ENCODE measurements at places on chromosomes 5 and 9.
A peak's percentile ranks its signal among the peaks of the same experiment; 100 is the strongest.

GRCh38 chr9:133813749-133814585, 75.8 kb upstream of the SARDH start:
- DNase-seq: no peak

- no peak for DNase-seq
These were observed 7.6 kb downstream of the TPPP start for GRCh38 chr5:685262-686171.

DNA sequence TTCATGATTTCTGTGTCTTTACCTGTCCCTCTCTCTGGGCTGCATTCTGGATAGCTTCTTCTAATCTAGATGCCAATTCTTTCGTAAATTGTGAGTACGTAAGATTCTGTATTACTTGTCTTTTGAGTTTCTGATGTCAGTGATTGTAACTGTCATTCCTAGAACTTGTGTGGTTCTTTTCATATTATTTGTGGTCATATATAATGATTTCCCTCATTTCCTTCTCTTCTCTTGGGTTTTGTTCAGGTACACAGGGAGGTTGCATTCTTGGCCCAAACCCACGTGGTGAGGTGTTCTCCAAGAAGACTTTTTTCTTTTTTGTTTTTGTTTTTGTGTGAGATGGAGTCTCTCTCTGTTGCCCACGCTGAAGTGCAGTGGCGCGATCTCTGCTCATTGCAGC, 13.8 kb downstream of the UGCG start:
- DNase-seq: no peak

DNA sequence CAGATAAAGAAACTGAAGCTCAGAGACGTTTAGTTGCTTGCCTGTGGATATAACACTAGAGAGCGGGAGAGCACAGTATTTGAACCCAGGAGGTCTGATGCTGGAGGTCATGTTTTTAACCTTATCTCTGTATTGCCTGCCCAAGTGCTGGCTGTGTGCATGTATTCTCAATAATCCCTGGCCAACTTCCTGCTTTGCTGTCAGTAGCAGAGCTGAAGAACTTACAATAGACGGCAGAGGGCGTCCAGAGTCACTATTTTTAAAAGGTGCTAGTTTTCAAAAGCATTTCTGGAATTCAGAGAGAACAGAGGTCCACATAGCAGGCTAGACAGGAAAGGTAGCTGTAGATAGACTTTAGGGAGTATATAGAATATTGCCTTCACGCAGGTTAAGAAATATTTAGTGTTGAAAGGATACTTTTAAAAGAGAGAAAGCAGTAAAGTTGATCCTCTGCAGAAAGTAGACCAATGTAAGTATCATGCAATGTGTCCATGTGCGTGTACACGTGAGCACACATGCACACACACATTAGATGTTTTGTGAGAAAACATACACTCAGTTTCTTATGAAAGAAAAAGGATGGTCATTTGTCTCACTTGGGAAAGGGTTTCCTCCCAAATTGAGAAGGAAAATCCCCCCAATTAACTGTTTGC, 46.3 kb downstream of the PTCD2 start:
- peak; percentile 42 for DNase-seq

- DNase-seq: peak; percentile 88
These were observed 16.2 kb upstream of the ERAP1 start for GRCh38 chr5:96823900-96824380.

GRCh38 chr9:82677086-82677485, 385.9 kb downstream of the RASEF start:
- no peak for DNase-seq

DNA sequence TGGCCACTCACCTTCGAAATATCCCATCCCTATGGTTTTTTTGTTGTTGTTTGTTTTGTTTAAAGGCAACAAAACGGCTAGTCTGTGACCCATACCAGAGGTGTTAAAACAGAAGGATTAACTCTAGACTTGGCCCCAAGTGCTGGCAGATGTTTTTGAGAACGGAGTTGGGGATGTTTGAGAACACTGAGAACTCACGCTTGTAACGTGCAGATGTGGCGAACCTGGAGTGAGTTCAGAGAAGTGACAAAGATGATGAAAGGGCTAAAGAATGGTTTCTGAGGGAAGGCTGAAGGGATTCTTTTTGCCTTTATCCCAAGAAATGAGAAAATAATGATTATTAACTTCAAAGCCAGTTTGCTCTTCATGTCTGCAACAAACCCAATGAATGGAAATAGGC, 286.5 kb downstream of the ZNF608 start:
- DNase-seq: no peak

GRCh38 chr5:116883875-116884274, 309.3 kb upstream of the SEMA6A start:
- DNase-seq: no peak

DNA sequence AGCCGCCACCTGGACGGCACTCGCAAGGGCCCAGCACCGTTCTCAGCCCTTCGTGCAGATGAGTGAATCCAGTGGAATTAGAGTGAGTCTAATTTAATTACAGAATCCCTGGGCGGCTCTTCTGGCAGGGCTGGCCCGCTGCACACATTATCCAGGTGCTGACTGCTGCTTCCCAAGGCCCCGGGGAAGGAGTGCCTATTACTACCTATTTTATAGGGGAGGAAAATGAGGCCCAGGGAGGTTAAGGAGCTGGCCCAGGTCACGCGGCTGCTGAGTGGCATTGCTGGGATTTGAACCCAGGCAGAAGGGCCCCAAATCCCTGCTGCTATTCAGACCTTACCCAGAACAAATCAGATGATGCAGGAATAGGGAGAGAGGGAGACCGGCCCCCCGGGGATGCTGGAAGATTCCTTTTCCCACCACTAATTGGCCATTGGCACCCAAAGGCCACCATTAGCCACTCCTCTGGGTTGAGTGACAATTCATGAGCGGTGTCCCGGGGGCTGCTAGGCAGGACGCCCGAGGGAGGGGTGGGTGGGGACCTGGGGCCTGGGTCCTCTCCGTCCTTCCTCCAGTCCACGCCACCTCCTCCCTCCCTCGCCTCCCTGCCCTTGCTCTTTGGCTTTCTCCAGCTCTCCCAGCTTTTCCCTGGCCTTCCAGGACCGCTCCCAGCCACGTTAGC, 10.3 kb upstream of the QRFP start:
- no peak for DNase-seq

DNA sequence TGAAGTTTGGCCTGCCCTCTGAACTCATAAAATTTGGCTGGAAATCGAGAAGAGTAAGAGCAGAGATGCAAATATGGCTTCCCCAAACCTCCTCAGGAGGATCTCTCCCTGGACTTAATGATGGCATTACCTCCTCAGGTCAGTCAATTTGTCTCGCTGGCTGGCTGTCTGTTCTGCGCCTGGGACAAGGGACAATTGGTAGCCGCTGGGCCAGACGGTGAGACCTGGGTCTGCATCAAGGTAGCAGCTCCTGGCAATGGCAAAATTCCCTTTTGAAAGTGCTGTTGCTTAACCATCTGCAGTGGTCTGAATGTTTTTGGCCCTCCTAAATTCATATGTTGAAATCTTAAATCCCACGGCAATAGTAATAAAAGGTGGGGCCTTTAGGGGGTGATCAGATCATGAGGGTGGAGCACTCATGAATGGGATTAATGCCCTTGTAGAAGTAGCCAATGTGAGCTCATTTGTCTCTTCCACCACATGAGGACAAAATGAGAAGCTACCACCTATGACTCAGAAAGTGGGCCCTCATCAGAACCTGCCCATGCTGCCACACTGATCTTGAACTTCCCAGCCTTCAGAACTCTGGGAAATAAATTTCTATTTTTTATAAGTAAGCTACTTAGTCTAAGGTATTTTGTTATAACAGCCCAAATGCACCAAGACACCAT, 439.3 kb upstream of the KLF4 start:
- DNase-seq: no peak

- DNase-seq: no peak
These were observed 135.6 kb upstream of the IRX4 start for GRCh38 chr5:2018390-2018724.

DNA sequence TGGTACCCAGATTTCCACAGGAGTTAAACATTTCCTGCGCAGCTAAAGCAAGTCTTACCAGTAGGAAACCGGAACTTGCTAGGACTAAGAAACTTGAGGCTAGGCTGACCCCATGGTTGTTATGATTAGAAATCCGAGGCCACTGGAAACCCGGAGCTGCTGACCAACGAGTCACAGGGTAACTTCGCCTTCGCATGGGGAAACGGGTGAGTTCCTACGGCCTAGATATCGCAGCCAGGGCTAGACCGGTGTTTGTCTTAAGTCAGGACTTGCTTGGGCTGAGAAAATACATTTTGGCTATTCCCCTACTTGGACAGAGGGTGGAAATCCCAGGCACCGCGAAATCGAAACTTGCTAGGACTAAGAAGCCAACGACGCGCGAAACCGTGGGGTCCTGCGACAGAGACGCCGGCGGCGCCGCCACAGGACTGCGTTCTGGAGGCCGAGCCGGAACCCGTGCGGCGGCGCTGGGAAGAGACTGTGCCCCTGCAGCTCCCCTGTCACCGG, 1.6 kb upstream of the ANXA2R start:
- peak; percentile 88 for DNase-seq

DNA sequence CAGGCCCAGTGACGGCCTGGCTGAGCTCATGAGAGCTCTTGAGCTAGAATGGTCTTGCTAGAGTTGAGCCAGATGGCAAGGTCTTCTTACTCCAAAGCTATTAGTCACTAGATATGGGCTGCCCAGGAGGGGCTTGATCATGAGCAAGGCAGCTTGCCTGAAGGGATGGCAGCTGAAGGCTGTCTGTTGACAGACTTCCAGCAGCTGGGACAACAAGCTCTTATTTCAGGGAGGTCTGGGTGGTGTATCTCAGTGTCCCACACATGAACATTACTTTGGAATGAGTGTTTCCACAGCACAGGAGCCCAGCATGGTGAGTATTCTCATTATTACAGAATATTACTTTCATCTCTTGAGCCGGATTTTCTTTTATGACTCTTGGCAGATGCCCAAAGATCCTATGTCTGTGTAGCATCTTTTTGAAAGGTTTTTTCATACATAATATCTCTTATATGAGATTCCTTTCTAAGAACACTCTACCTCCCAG, 414.1 kb downstream of the ARHGEF28 start:
- DNase-seq: no peak

DNA sequence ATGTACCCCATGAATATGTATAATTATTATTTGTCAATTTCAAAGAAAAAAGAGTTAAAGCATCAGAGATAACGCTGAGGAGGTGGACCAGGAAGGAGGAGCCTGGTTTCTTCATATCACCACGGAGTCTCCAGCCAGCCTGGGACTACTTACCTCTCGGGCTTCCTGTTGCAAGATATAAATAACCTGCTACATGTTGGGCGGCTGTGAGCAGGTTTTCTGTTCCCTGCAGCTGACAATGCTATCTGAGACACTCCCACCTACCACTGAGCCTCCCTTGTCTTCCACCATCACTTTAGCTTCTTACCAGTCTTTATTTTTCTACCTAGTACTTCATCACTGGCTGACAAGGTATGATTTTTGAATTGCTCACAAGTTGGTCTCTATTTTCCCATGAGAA, 102.7 kb upstream of the CPEB4 start:
- no peak for DNase-seq

DNA sequence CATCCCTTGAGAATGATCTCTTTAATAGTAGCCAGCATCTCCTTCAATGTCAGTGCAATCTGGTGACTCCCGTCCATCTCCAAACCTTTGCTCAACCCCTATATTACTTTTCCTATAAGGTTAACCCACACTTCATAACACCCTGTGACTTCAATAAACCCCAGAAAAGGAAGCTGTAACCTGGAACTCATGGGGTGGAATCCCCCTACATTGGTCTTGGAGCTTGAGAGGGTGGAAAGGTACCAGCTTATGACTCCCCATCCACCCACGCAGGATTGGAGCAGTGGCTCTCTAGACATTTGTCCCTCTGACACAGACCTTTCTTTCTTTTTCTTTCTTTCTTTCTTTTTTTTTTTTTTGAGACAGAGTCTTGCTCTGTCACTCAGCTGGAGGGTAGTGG, 54.7 kb upstream of the ZFR start:
- DNase-seq: no peak

- no peak for DNase-seq
These were observed 45.9 kb downstream of the PKD2L2 start for GRCh38 chr5:137935190-137935589.

DNA sequence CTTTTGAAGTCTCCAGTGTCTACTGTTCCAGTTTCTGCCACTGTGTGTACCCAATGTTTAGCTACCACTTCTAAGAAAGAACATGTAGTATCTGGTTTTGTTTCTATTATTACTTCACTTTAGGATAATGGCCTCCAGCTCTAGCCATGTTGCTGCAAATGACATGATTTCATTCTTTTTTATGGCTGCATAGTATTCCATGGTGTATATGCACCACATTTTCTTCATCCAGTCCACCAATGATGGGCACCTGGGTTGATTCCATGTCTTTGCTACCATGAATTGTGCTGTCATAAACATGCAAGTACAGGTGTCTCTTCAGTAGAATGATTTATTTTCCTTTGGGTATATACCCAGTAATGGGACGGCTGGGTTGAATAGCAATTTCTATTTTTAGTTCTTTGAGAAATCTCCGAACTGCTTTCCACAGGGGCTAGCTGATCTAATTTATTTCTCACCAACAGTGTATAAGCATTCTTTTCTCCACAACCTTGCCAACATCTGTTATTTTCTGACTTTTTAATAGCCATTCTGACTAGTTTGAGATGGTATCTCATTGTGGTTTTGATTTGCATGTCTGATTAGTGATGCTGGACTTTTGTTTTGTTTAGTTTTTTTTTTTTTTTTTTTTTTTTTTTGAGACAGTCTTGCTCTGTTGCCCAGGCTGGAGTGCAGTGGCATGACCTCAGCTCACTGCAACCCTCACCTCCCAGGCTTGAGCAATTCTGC, 68.9 kb downstream of the WDR41 start:
- DNase-seq: no peak

GRCh38 chr5:151295791-151296477, 7.6 kb downstream of the SLC36A3 start:
- no peak for DNase-seq

GRCh38 chr5:133048993-133049725, 2.7 kb upstream of the HSPA4 start:
- no peak for DNase-seq

DNA sequence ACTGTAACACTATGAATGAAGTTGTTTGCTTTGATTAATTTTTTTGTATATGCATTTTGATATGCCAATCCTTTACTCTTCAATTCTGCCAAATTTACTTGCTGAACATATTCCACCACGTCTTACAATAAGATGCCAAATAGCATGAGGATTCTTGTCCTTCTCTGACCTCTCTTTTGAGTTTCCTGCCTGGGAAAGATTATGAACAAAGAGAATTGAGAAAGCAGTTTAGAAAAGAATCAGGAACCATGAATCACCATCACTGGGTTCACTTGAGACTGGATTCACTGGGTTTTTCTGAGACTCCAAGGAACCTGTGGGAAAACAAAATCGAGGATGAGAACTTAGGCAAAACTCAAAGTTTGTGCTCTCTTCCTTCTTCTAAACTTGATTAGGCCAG, 256.5 kb downstream of the CETN3 start:
- DNase-seq: no peak

DNA sequence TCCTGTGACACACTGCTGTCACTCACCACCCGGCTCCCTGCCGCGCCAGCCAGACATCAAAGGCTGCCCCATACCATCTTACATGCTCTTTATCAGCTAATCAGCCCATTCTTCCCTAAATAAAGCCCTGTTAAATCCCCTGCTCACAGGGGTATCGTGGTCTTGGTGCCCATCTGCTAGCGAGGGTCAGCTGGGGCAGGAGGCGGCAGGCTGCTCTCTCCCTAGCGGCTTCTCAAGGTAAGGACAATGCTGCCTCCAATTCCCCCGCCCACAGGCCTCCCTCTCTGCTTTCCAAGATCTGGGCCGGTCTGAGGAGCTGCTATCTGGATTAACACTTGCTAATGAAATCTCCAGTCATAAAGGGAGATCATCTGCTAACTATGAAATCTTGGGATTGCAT, 26.8 kb downstream of the BARHL1 start:
- no peak for DNase-seq

- DNase-seq: no peak
These were observed 92.9 kb downstream of the PDZD2 start for GRCh38 chr5:31731710-31732301.

All from RCC 7860 (cell line).